Left renal pelvis (tissue), 4 donors: ENCODE measurements at places on chromosomes 12 and 14.

DNA sequence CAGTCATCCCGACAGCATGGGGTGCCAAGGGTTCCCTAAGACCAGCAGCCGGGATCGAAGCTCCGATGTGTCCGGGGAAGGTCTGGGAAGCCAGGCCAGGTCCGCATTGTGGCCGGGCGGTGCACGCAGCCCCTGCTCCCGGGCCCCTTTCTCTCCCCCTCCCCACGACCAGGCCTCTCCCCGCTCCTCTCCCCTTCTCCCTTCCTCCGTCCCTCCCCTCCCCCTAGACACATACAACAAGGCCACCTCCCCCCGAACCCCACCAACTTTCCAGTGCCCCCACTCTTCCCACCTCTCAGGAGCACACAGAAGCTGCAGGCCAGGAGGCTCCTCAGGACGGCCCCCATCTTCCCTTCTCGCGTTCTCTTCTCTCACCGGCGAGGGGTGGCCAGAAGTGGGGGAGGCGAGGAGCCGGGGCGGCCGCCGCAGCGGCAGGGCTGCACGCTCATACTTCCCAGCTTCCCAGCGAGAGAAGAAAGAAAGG lies 413 bp downstream of the LRP6 start:
- no peak for DNase-seq

DNA sequence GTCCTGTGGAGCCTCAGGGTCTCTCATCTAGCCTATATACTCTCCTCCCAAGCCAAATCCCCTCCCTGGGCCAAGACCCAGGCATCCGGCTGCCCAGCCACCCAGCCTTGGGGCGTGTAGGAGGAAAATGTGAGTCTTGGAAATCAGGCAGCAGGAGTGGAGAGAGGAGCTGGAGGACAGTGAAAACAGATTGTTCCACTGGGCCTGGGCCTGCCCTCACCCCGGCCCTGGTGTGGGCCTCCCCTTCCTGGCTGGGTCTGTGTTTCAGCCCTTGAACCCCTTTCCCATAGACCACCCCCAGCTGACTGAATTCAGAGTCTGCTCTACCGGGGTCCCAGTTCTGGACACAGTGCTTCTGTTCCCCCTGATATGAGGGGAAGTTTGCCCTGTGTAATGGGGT lies 6.7 kb downstream of the ITGA5 start:
- DNase-seq, result no peak

DNA sequence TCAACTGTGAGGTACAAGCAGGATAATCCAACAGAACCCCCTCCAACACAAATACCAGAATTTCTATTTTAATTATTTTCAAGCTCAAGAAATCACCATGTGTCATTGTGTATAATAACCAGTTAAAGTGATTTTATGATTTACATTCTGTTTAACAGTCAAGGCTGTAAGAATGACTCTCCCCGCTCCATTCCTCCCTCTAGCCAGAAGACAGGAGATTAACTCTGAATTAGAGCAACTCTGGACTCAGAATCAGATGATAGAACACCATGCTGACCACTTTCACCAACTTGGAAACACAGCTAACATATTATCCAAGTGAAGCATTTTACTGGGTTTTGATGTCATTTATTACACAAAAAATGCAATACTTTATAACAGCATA lies 71.9 kb downstream of the ATP2B1 start:
- no peak for DNase-seq

DNA sequence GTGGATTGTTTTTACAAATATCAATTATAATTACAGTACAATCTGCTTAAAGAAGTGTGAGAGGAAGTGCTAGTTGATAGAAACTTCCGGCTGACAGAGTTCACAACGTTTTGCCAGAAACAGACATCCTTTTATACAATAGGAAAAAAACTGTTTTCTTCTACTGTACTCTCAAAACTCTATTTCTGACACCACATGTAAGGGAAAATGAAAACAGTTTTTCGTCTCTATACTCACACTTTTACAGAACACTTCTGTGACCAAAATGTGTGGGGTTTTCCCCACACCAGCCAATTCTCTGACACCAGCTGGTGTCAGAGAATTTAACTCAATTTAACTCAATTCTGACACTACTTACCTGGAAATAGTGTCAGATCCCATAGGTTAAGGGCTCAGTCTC lies 24.2 kb upstream of the HIF1A start:
- DNase-seq, result no peak

DNA sequence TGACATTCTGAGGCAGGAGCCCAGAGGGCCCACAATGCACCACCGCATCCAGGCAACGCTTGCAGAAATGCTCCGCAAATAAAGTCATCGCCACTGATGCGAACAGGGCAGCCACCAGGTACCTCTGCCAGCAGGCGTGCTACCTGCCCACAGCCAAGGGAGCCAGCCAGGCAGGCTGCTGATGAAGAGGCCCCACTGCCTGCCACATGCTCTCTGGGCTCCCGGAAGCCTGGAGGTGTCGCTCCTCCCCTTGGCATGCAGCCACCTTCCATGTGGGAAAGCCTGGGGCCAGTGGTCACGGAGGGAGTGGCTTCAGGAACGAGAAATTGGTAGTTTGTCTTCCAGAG lies 14.7 kb downstream of the GPR132 start:
- no peak for DNase-seq

GRCh38 chr12:131826097-131826928 lies 1.9 kb upstream of the MMP17 start:
- no peak for DNase-seq

DNA sequence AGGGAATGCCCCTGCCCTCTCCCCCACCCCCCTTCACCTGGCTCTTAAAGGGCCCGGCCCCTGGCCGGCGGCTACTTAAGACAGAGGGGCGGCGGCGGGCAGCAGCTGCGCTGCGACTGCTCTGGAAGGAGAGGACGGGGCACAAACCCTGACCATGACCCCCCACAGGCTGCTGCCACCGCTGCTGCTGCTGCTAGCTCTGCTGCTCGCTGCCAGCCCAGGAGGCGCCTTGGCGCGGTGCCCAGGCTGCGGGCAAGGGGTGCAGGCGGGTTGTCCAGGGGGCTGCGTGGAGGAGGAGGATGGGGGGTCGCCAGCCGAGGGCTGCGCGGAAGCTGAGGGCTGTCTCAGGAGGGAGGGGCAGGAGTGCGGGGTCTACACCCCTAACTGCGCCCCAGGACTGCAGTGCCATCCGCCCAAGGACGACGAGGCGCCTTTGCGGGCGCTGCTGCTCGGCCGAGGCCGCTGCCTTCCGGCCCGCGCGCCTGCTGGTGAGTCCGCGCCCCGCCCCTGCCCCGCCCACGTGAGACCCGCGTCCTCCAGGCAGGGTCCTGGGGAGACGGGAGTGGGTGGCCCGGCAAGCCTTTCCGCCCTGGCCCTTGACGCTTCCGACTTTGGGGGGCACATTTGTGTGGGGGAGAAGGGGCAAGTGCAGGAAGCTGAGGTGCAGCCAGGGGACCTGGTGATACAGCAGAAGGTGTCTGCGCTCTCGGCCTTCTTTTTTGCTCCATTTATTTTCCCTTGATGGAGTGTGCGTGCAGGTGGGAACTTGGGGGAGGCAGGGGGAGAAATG lies at the start of gene IGFBP6:
TSS of gene IGFBP6 (plus strand) at position 104 of the 790 bp plus-strand sequence. CDS start at position 155, 51 bp downstream.
- DNase-seq, result no peak

- DNase-seq, result no peak
Observed at GRCh38 chr14:67228325-67228984, 12.8 kb upstream of the PALS1 start.

DNA sequence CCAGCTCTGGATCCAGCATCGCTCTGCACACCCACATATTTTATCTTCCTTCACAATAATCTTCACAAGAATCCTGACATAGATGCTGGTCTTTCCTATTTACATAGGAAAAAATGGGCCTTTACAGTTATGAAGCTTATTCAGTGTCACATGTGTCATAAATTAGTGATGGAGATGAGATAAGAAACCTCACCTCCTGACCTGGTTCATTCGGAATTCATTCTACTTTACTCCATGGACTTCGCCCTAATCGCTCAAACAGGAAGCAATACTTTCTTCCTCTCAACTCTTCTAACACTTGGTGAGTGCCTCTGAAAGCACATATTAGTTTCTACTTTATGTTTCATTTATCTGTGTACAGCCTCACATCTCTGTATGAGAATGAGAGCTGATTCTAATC lies 12.0 kb upstream of the SINHCAF start:
- no peak for DNase-seq

- DNase-seq, result no peak
Observed at GRCh38 chr12:47991106-47992061, 12.9 kb downstream of the COL2A1 start.

DNA sequence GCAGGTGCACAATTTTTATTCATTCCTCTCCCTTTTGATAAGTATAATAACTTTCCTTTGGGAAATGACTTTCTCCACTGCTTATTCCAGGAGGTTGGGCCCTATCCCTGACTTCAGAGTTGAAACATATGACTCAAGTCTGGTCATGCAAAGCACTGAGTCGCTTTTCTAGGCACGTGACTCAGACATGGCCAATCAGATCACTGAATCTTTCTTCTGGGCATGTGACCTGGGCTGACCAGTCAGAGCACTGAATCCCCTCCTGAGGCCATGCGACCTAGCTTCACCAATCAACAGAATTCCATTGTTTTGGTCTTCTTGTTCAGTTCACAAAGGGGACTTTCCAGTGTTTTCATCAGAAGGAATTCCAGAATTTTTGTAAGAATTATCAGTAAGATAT lies 377.1 kb upstream of the KITLG start:
- DNase-seq, result no peak

DNA sequence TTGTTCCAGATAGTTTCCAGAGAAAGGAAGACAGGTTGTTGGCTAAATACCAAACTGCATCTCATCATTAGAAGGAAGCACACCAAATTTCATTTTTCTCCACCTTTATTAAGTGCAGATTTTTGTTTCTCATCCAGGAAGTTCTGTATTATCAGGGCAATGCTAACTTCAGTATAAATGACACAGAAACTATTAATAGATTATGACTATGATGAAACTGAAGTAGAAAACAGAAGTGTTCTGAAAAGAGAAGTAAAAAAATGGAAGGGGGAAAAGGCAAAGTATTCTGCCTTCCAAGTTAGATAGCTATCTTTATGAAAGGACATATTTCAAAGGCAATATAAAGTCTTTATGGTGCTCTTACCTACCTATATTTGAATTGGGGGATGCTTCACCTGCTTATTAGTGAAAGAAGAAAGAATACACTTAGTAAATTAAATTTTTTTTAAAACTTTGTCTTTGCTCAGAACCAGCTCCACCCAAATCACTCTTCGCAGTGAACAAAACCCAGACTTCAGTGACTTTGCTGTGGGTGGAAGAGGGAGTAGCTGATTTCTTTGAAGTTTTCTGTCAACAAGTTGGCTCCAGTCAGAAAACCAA lies 223.9 kb downstream of the PTPRO start:
- no peak for DNase-seq

DNA sequence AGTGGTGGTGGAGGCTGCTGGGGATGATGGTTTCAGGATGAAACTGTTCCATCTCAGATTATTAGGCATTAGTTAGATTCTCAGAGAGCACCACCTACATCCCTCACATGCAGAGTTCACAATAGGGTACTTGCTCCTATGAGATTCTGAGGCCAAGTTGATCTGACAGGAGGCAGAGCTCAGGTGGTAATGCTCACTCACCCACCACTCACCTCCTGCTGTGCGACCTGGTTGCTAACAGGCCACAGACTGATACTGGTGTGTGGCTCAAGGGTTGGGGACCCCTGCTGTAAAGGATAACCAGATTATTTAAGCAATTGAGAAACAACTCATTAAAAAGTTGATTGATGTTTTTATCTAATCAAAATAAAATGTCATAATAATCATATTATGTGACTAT lies 248.5 kb downstream of the RERGL start:
- DNase-seq, result no peak

GRCh38 chr12:19778172-19778571 lies 338.9 kb downstream of the AEBP2 start:
- DNase-seq, result no peak

GRCh38 chr14:92945544-92945943 lies 22.6 kb downstream of the CHGA start:
- DNase-seq, result no peak

GRCh38 chr12:71556875-71557274 lies 106.8 kb downstream of the ZFC3H1 start:
- DNase-seq, result no peak

DNA sequence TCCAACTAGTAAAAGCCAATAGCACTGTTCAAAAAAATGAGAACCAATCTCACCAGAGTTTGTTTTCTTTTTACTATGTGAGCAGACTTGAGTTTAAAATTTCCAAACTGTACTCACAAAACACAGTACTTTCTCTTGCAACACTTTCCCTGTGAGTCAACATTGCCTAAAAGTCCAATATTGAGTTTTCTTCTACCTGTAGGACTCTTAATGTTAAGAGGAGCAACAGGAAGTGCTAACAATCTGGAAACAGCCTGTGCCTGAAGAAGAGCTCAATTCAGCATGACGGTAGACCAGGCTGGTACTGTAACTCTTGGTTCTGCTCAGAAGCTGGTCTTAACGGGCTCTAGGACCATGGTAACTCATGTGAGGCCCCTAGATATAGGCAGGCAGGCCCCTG lies 144.3 kb downstream of the MED13L start:
- no peak for DNase-seq

GRCh38 chr12:120199595-120200306 lies 1.2 kb downstream of the RPLP0 start:
- DNase-seq, result no peak

DNA sequence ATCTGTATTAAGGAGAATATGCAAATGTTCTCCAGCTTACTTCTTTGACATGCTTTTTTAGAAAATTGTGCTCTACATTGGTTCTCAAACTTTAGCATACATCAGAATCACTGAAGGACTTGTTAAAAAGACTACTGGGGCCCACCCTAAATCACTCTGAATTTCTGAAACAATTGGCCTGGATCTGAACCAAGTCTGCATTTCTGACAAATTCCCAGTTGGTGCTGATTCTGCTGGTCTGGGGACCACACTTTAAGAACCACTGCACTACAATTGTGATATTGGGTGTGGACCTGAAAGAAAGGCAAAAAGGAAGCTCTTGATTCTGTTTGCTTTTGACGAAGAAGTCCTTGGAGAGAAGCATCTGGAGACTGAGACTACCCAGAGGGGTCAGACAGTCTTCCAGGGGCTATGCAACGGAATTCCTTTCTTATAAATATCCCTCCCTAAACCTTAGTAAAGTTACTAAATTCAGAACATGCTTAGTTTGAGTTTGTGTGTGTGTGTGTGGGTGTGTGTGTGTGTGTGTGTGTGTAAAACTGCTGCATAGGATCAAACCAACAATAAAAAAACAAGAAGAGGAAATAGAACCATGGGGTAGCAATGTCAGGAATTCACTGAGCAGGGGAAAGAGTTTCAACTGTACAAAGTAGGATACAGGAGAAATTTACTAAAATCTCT lies 36.8 kb downstream of the EAPP start:
- no peak for DNase-seq

- peak; percentile 55 for DNase-seq
Observed at GRCh38 chr14:63727736-63728728, at the start of gene SGPP1. TSS of gene SGPP1 (minus strand) at chr14:63728065. CDS start at chr14:63727944, 121 bp downstream.

- peak; percentile 60 for DNase-seq
Observed at GRCh38 chr12:69879007-69879960, 54.3 kb downstream of the MYRFL start.

DNA sequence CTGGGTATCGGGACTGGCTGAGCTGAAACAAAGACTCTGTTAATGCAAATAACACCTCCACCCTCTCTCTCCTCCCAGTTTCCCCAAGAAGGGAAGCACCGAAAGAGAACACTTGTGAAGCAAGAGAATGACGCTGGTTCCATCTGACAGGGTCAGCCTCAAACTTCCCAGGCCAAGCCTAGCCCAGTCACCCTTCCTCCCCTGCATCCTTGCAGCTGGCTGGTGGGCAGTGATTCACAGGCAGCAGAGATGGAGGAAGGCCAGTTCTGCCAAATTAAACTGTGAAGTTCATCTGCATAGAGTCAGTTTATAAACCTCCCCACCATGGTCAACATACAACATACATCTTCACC lies 2.8 kb downstream of the LRRC74A start:
- no peak for DNase-seq
